ENCODE measurements at places on chromosomes 5 and 9.

- no peak for DNase-seq
These were observed 12.5 kb upstream of the FAM120AOS start for GRCh38 chr9:93465855-93466254.

DNA sequence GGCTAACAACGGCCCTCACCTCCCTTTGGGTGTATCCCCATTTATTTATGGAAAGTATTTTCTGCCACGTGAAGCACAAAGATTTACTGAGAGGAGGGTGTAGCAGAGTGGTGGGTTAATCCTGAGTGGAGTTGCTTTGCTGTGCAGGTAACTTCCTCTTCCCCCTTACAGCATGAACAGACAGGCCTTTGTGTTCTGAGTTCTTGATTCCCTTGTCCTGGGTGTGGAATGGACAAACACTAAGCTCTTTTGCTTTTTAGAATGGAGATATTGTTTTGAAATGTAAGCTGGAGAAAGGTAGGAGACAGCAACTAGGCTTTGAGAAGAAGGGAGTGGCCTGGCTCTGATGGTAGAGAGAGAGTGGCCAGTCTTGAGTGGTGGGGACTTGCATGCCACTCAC is 17.1 kb upstream of the GLRX start:
- no peak for DNase-seq

DNA sequence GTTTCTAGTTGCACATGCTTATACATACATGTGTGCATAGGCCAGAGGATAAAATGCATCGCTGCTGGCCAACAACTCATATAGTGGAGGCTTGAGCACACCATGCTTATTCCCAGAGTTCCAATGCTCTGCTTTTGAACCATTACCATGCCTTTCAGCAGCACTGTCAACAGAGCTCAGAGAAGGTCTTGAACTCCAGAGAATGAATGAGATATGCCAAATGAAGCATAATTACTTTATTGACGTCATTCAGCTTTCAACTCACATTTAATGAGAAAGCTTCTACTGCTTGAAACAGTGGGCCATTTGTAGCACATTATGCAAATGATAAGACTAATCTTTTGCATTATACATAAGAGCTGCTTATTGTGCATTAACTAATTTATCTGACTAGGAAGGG is 765.3 kb upstream of the GRAMD2B start:
- no peak for DNase-seq

GRCh38 chr5:10935536-10935935 is 174.5 kb upstream of the DAP start:
- DNase-seq: no peak

GRCh38 chr9:121807823-121808278 is 156.4 kb downstream of the DAB2IP start:
- no peak for DNase-seq
